NCI-H2107 (cell line): ENCODE measurements at places on chromosomes 1 and 21.

GRCh38 chr1:46218443-46218842 lies 15.3 kb downstream of the LURAP1 start:
- peak; percentile 76 for DNase-seq

- no peak for DNase-seq
These were observed 71.0 kb downstream of the RD3 start for GRCh38 chr1:211420845-211421454.

- DNase-seq, result no peak
These were observed 42.1 kb upstream of the A3GALT2 start for GRCh38 chr1:33363021-33363420.

DNA sequence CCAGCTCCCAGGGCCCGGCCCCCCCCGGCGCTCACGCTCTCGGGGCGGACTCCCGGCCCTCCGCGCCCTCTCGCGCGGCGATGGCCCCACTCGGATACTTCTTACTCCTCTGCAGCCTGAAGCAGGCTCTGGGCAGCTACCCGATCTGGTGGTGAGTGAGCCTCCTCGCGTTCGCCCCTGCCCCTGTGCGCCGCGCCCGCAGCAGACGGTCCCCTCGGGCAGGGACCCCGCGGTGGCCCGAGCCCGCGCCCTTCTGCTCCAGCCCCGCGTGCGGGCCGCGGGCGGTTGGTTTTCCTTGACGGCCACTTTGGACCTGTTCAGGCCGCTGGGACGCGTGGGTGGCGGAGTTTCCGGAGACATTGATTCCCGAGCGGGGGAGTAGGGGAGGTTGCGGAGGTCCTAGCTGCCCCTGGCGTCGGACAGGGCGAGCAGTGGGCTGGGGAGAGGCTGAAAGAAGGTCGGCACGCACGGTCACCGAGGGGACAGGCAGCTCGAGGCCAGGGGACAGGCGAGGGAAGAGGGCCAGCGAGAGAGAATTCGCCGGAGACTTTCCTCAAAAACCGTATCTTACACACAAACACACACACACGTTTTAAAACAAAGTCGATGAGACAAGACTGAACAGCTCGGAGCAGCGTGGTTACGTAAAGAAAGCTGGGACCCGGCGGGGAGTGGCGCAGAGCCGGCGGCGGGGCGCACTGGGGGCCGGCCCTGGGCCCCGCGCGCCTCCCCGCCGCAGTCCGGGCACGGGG lies 427 bp downstream of the WNT3A start:
- no peak for DNase-seq

- DNase-seq, result no peak
These were observed 22.7 kb upstream of the BECN2 start for GRCh38 chr1:241934866-241935265.

DNA sequence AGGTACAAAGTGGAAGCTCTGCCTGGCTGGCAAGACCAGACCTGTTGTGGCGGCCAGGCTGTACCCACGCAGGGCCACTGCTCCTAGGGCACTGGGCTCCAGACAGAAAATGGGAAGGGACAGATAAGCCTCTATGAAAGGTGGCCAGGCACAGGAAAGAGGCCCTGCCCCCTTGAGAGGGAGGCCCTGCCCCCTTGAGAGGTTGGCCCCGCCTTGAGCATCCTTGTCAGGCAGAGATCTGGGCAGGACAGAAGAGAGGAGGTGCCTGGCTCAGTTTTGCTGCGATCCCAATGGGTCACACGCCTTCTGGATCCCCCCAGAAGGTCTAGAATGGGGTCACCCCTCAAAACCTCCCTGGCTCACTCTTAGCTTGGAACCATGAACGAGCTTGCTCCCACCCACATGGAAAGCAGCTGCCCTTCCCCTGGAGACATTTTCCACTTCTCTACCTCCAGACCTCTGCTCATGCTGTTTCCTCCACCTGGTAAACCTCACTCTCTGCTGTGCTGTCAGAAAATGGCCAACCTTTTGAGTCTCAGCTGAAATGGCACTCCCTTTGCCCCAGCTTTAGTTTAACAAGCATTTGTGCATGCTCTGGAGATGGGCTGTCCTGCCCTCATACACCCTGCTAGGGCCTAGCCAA lies 17.5 kb upstream of the ECE1 start:
- no peak for DNase-seq
